ENCODE measurements at places on chromosomes 7 and 10. TPM values are rescaled to one million over a fixed set of nuclear protein-coding genes. Genes with fewer than 3 reads are reported as not detected.

The CNPY4 gene
- total RNA-seq = 15.9 TPM

The PON3 gene
- 3.1 TPM for total RNA-seq

The CXCL12 gene
- total RNA-seq = 35.0 TPM

The RASA4B gene
- total RNA-seq = 56.1 TPM

The ADAM22 gene
- 4.2 TPM for total RNA-seq
